Osteoblast (primary cell): ENCODE measurements at places on chromosomes 3 and 15. TPM values are rescaled to one million over a fixed set of nuclear protein-coding genes. Genes with fewer than 3 reads are reported as not detected.

Gene C2CD4B
- not detected in 2 replicates for total RNA-seq

Gene CIB2
- 1.5 and 2.2 TPM in 2 replicates for total RNA-seq

Gene CPEB1
- 29.2 and 36.6 TPM in 2 replicates for total RNA-seq

Gene LTK
- not detected in 2 replicates for total RNA-seq

Gene MEX3B
- 11.2 and 15.2 TPM in 2 replicates for total RNA-seq

Gene MUSTN1
- total RNA-seq: 1.4 TPM in 1 of 2 replicates, not detected in the other

Gene HACD3
- 75.3 and 79.6 TPM in 2 replicates for total RNA-seq

DNA sequence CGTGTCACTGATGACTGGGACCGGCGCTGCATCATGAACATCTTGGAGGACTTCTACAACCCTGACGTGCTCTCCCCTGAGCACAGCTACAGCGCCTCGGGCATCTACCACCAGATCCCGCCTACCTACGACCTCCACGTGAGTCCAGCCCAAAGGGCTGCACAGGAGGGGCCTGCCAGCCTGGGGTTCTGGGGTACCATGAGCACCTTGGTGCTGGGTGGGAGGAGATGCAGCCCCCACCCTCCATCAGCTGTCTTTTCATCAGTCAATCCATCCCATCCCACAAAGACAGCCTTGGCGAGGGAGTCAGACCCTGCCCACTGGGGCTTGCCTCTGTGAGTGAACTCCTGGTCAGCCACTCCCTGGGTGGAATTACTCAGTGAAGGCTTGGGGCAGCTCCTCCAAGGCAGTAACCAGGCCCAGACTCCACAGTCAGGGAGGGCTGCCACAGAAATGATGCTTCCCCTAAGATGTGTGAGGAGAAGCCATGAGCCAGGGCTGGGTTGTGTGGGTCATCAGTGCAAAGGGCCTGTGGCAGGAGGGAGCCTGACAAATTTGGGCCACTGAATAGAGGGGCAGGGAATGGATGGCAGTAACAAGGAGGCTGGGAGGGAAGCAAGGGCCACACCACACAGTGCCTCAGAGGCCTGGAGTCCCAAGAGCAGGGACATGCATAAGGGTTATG, 47.9 kb downstream of the SEMA3G start:
- peak; percentile 80 for DNase-seq

- DNase-seq: no peak
Observed at GRCh38 chr15:48119277-48119676, 1.5 kb upstream of the SLC24A5 start.

GRCh38 chr15:96261575-96262034, 68.9 kb upstream of the NR2F2 start:
- DNase-seq: no peak

DNA sequence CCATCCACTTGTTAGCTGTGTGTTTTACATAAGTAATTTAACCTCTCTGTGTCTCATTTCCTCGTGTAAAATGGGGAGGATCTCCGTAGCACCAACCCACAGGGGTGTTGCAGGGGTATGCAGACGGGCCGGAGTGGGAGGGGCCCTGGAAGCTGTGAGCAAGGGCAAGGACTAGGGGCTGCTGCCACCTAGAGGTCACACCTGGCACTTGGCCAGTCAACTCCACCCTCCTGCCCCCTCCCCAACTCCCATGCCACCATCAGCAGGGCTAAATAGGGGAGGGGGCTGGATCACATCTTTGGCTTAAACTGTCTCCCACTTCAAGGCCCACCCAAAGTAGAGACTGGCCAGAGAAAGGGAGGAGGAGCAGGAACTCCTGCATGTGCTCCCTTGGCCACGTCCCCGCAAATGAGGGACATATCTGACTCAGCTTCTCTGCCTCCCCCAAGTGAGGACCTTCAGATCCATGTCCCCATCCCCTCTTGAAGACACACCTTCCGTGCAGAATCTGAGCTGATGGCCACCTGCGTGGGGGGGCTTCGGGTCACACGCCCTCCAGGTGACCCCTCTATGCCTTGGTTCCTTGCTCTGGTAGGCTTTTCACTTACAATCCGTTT, 2.6 kb downstream of the CCDC9B start:
- DNase-seq: peak; percentile 88

DNA sequence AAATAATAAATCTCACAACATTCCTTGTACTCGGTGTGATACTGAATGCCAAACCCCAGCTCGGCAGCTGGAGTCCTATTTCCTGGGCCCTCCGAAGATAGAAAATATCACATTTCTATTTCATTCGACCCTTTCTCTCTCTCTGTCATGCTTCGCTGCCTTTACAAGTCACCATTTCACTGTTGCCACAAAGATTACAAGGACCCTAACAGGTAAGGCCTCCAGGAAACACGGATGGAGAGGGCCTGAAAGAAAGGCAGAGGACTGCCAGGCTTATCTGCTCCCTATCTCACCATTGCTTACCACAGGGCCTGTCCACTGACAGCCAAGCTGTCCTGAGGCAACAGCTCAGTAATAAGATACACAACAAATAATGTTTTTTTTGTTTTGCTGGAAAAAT, 376.5 kb downstream of the MECOM start:
- DNase-seq: no peak

- no peak for DNase-seq
Observed at GRCh38 chr3:46272028-46272451, 29.8 kb downstream of the CCR3 start.

GRCh38 chr15:100335335-100335999, 6.3 kb downstream of the ADAMTS17 start:
- DNase-seq: no peak

GRCh38 chr3:147411238-147411814, 2.2 kb downstream of the ZIC1 start:
- DNase-seq: peak; percentile 90

- DNase-seq: no peak
Observed at GRCh38 chr3:123941121-123941520, 19.9 kb downstream of the CCDC14 start.

DNA sequence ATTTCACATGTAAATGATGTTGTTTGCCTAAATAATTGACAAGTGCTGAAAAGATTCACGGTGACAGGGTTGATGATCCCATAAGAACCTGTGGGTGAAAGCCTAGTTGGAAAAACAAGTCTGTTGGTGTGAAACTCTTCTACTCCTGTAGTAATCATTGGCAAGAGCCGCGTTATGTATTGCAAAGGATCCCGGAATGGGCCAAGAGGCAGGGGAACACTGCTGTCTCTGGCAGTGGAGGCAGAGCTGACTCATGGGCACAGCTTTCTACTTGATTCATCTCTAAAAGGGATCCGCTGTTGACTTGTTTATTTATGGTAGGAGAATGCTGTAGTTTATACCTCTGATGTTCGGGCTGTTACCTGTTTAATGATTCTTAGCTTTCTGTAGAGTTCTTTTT, 63.1 kb downstream of the MAP6D1 start:
- DNase-seq: peak; percentile 39

DNA sequence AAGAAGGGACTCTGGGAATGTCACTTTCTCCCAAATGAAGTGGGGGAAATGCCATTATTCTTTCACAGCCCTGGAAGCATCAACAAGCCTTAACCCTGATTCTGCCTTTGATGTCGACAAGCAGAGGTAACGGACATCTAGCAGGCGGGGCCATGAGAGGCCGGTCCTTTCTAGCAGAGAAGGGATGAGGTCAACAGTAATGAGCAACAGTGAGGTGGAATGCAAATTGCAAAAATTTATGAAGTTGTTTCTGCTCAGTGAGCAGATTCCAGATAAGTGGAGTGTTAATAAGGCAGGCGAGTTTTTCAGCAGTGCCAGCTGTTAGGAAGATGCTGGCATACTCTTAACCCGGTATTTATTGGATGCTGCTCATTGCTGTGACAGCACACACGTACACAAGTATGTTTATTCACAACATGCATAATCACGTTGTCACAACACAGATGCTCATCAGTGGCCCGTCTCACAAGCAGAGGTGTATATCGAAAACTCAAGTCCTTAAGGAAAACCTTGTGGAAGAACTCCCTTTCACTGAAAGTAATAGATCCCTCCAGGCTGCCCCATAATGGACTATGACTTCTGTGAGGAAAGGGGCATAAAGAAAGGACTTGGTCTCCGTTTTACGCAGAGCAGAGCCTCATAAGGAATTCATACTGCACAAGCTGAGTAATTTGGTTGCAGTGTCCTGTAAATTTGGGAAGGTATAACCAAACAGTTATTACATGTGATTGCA, 329.0 kb downstream of the IGSF11 start:
- DNase-seq: no peak

DNA sequence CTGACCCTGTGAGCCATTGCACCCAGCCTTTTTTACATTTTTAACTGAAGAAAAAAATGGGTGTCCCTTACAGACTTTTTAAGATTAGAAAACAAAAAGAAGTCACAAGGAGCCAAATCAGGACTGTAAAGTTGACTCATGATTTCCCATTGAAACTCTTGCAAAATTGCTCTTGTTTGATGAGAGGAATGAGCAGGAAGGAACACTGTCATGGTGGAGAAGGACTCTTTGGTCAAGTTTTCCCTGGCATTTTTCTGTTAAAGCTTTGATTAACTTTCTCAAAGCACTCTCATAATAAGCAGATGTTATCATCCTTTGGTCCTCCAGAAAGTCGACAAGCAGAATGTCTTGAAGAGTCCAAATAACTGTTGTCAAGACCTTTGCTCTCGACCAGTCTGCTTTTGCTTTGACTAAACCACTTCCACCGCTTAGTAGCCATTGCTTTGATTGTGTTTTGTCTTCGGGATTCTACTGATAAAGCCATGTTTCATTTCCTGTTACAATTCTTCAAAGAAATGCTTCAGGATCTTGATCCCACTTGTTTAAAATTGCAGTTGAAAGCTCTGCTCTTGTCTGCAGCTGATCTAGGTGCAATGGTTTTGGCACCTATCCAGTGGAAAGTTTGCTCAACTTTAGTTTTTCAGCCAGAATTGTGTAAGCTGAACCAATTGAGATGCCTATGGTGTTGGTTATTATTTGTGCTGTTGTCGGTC, 369.4 kb downstream of the MAGI1 start:
- DNase-seq: no peak

- DNase-seq: no peak
Observed at GRCh38 chr15:46365572-46365971, 730.7 kb downstream of the SQOR start.

DNA sequence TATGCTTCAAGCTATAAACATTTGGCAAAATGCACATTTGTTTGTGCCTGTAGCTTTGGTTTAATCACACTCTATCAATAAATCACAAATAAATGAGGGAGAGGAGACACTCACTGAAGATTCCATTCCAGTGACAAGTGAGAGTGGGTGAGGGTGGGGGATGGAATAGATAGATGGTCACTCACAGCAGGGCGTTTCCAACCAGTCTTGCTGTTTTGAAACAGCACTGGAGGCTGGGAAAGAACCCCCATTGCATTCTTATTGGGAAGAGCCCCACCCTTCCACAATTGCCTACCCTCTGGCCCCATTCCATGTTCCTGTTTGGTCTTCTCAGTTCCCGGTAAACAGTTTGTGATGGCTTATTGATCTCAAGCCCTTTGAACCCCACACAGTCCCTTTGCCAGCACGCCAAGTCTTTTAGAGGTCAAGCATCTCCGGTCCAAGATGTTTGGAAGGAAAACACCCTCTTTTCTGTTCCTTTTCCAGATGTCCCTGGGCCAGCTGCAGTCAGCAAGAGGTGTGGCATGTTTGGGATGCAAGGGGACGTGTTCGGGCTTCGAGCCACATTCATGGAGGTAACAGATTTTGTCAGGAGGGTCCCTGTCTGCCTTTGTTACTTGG, 30.7 kb downstream of the LMCD1 start:
- DNase-seq: no peak

- DNase-seq: no peak
Observed at GRCh38 chr15:55124616-55125015, 72.1 kb downstream of the RSL24D1 start.

- DNase-seq: no peak
Observed at GRCh38 chr3:195249057-195249770, 21.7 kb downstream of the XXYLT1 start.

GRCh38 chr3:112675943-112676535, 35.1 kb upstream of the CCDC80 start:
- no peak for DNase-seq

DNA sequence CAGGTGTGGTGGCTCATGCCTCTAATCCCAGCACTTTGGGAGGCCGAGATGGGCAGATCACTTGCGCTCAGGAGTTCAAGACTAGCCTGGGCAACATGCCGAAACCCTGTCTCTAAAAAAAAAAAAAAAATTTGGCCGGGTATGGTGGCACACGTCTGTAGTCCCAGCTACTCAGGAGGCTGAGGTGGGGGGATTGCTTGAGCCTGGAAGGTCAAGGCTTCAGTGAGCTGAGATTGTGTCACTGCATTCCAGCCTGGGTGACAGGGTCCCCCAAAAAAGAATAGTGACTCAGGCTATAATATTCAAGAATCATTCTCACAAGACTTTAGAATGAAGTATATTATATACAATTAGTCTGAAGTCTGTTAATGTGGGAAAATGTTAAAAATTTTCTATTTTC, 70.5 kb upstream of the PLXND1 start:
- no peak for DNase-seq

DNA sequence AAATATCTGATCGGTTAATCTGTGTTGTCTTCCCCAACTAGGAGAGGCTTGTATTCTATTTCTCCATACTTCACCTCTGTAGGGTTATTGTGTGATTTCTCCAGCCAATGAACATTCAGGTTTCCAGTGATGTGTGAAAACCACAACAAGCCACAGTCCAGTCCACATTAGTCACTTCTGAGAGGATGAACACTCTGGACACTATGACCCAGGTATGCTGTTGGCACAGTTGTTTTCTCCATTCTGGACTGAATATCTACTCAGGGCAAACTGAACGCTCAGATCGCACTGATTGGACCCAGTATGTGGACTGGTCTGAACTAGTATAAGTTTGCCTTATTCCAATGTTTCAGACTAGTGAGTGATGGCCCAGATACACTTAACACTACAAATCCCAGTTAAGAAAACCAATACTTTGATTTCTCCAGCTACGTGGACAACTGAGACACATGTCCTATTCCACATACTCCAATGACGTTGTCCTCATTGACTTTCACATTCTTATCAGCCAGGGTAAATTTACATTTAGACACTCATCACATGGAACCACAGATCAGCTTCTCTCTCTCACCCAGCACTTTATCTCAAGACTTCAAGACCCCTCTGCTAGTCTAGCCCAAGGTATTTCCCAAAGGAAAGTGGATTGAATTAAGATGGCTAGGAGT, 587.4 kb upstream of the SGO1 start:
- no peak for DNase-seq

DNA sequence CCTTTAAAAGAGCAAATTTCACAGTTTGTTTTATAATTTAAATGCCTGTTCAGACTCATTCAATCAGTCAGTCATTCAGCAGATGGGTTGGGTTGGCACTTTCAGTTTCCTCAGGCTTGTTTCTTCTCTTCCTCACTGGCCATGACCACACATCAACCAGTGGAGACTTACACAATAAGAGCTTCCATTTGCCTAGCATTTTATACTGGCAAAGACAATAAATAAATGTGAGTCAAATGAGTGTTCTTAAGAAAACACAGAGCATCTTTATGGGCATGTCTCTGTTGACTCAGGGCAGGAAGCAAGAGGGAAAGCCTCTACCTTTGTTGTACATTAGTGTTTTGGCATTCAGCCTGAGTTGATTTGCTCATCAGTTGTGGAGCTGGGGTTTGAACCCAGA, 122.6 kb downstream of the EPHB1 start:
- no peak for DNase-seq

DNA sequence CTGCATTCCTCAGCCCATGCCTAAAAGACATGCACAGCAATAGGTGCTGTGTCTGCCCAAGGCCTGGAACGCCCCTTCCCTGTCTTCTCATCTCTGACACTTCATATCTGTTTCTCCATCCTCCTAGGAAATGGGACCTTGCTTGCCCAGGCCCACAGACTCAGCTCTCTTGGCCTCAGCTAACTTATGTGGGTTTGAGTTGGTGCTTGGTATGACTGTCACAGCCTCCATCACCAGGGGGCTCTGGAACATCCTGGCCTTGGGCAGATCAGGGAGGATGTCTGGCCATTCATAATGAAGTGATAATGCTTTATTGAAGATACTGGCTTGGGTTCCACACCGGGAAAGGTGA, 156.7 kb upstream of the SMAD3 start:
- DNase-seq: no peak
